ENCODE measurements at places on chromosomes 4 and X.

- no peaks in the 10 kb centered on the region for H3K27me3 ChIP-seq
- H3K36me3 ChIP-seq, result no peaks in the 10 kb centered on the region
- H3K27ac ChIP-seq, result no peak overlapping the region
- no peaks in the 10 kb centered on the region for H3K4me1 ChIP-seq
- DNase-seq, result no peak
- H3K4me3 ChIP-seq, result no peak overlapping the region
These were observed 16.5 kb upstream of the RHOH start for GRCh38 chr4:40180356-40180755.

DNA sequence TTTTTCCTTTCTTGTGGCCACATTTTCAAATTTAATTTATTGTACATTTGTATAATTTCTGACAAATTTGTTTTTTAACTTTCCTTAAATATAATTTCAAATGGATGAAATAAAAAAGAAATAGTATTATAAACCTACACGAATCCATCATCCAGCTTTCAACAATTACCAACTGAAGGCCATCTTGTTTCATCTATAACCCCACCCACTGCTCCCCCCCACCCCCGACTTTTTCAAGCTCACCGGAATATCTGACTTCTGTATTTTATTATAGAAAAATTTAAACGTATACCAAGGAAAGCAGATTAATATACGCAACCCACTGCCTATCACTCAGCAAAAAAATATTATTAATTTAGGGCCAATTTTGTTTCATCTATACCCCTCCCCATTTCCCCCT is 1.1 kb downstream of the MORF4L2 start:
- peak overlapping the region; percentile 60 for H3K4me3 ChIP-seq
- H3K4me1 ChIP-seq, result no peaks in the 10 kb centered on the region
- peaks cover 15% of the 10 kb centered on the region for H3K36me3 ChIP-seq
- DNase-seq, result no peak
- H3K27ac ChIP-seq, result no peak overlapping the region

DNA sequence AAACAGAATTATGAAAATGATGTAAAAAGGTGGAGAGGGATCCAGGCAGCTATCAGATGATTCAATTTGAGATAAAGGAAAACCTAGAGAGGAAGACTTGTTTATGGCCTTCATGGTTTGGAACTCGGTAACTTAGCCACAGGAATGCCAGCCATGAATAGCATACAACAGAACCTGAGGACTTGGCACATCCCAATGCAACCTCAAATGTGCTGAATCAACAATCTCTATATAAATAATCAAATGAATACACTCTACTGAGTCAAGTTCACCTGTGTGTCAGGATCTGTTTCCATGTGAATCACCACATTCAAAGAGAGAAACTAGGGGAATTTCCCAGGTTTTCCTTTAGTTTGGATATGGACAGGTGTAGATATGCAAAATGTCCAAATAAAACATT is 86.9 kb downstream of the MBNL3 start:
- H3K36me3 ChIP-seq, result no peaks in the 10 kb centered on the region
- DNase-seq, result no peak
- H3K27ac ChIP-seq, result no peak overlapping the region
- H3K4me1 ChIP-seq, result no peaks in the 10 kb centered on the region
- H3K4me3 ChIP-seq, result no peak overlapping the region

GRCh38 chr4:65089666-65090065 is 580.6 kb downstream of the EPHA5 start:
- no peak overlapping the region for H3K4me3 ChIP-seq
- DNase-seq, result no peak
- no peak overlapping the region for H3K27ac ChIP-seq
- no peaks in the 10 kb centered on the region for H3K4me1 ChIP-seq
- H3K36me3 ChIP-seq, result no peaks in the 10 kb centered on the region

DNA sequence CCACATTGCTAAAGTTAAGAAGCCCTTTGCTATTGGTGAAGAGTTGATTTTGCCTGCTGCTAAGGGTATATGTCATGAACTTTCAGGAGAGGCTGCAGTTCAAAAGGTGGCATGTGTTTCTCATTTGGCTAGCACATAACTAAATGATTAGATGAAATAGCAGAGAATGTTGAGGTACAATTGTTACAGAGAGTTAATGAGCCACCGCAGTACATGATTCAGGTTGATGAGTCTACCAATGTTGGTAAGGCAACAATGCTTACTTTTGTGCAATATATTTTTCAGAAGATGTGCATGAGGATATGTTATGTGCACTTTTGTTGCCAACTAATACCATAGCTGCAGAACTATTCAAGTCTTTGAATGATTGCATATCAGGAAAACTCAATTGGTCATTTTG is 21.1 kb upstream of the CXCL2 start:
- peaks cover 11% of the 10 kb centered on the region for H3K4me1 ChIP-seq
- no peak overlapping the region for H3K4me3 ChIP-seq
- H3K27ac ChIP-seq, result no peak overlapping the region
- no peaks in the 10 kb centered on the region for H3K27me3 ChIP-seq
- no peak for DNase-seq

GRCh38 chrX:130245441-130245840 is 23.3 kb downstream of the ZNF280C start:
- no peak for DNase-seq
- H3K36me3 ChIP-seq, result no peaks in the 10 kb centered on the region
- no peaks in the 10 kb centered on the region for H3K4me1 ChIP-seq

GRCh38 chrX:56763556-56764152 is 34.6 kb downstream of the NBDY start:
- peak; percentile 73 for DNase-seq
- H3K27ac ChIP-seq, result no peak overlapping the region
- no peak overlapping the region for H3K4me3 ChIP-seq

- H3K27me3 ChIP-seq, result no peaks in the 10 kb centered on the region
- no peak overlapping the region for H3K4me3 ChIP-seq
- no peaks in the 10 kb centered on the region for H3K4me1 ChIP-seq
- no peak for DNase-seq
- no peaks in the 10 kb centered on the region for H3K36me3 ChIP-seq
- H3K27ac ChIP-seq, result no peak overlapping the region
These were observed 27.5 kb upstream of the ABCG2 start for GRCh38 chr4:88185906-88186305.

- no peaks in the 10 kb centered on the region for H3K4me1 ChIP-seq
- no peak overlapping the region for H3K4me3 ChIP-seq
- no peaks in the 10 kb centered on the region for H3K36me3 ChIP-seq
- no peak overlapping the region for H3K27ac ChIP-seq
- no peaks in the 10 kb centered on the region for H3K27me3 ChIP-seq
- no peak for DNase-seq
These were observed 632.6 kb upstream of the INTU start for GRCh38 chr4:127000110-127000509.

DNA sequence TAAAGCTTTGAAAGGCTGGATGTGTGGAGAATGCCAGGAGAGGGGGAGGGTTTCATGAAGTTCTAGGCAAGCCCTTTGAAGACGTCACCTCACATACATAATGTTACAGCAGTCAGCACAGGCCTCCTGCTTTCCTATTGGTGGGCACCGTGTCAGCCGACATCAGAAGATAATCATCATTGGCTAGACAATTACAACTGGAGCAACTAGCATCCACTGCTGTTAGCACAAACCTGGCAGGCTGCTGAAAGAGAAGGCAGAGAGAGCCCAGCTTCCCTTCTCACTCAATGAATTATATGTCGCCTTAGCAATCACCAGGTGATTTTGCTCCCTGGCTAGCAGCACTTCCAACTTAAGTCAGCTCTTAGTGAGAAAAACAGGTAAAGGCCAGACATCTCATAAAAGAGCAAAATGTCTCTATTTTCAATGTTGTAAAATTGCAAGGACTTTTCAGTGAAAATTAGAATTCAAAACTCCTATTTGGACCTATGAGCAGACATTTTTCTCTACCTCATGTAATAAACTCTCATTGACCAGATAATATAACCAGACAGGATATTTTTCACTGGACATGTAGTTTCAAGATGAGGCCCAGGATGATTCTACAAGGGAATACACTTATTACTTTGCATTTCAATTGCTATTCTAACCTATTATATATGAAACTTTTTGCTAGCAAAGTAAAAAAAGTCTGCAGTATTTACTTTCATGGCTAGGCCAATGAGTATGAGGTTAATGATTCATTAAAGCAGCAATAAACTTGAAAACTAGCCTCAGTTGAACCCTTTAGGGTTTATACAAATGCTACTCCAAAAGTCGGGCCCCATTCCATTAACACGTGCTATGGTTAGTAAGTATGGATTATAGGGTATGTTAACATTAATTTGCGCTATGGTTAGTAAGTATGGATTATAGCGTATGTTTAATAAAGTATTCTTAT is 4.3 kb downstream of the ELOVL6 start:
- no peak overlapping the region for H3K4me3 ChIP-seq
- H3K4me1 ChIP-seq, result peaks cover 7% of the 10 kb centered on the region
- DNase-seq, result peak; percentile 90
- H3K27ac ChIP-seq, result no peak overlapping the region
- no peaks in the 10 kb centered on the region for H3K36me3 ChIP-seq
- H3K27me3 ChIP-seq, result no peaks in the 10 kb centered on the region

DNA sequence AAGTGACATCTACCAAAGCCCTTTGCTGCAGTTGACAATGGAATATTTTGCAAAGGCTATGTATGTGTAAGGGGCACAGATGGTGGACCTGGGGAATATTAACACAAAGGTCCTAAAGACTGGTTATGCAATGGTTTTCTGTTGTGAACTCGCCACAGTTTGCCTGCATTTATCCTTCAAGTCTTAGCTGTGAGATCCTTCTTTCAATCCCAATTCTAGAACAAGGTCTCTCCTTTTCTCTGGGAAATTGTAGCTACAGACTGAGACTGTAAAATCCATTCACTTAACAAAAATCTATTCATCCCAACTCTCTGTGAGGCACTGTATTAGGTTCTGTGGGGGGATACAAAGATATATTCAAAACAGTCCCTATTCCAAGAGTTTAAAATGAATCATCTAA is 250.4 kb downstream of the GPM6A start:
- no peaks in the 10 kb centered on the region for H3K27me3 ChIP-seq
- H3K4me3 ChIP-seq, result no peak overlapping the region
- no peak for DNase-seq
- no peak overlapping the region for H3K27ac ChIP-seq
- no peaks in the 10 kb centered on the region for H3K4me1 ChIP-seq

DNA sequence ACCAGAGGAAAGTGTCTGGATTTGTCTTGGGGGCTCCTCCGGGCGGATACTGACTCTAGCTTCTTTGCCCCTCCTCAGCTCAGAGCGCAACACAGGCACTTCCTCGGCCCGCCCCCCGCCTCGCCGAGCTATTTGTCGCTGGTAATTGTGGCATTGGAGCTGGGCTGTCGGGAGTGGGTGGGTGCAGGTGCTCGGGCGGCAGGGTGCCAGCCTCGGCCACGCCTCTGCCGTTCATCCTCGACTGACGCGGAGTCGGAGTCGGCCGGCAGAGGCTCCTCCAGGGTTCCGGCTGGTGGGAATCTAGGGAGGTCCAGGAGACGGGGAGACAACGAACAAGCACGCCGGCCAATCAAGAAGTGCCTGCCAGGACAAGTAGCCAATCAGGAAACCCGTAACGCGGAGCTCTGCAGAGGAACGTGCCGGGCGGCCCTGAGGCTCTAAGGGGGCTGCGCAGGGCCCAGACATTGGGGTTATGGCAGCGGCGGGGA is 3.9 kb upstream of the SYN1 start:
- H3K27me3 ChIP-seq, result peaks cover 3% of the 10 kb centered on the region
- H3K27ac ChIP-seq, result no peak overlapping the region
- H3K4me1 ChIP-seq, result no peaks in the 10 kb centered on the region
- no peaks in the 10 kb centered on the region for H3K36me3 ChIP-seq

DNA sequence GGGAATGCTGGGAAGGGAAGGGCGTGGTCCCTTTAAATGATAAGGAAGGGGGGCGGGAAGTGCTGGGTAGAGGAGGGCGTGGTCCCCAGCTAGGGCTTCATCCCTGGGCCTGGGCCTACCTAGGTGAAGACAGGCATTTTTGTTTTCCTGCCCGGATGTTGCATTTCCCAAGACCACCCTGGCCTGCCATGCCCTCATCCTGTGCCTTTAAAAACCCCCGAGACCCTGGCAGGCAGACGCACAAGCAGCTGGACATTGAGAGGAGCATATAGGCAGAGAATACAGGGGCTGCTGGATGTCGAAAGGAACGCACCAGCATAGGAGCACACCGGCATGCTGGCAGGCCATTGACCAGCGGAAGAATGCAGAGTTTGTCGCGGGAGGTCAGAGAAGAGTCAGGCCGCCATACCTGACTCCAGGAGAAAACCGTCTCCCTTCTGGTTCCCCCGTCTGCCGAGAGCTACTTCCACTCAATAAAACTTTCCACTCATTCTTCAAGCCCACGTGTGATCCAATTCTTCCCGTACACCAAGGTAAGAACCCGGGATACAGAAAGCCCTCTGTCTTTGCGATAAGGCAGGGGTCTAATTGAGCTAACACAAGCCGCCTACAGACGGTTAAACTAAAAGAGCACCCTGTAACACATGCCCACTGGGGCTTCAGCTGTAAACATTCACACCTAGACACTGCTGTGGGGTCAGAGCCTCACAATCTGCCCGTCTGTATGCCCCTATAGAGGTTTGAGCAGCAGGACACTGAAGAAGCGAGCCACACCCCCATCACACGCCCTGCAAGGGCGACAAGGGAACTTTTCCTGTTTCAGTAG is 2.9 kb upstream of the AGA start:
- peaks cover 13% of the 10 kb centered on the region for H3K4me1 ChIP-seq
- no peaks in the 10 kb centered on the region for H3K36me3 ChIP-seq
- H3K27me3 ChIP-seq, result no peaks in the 10 kb centered on the region
- DNase-seq, result no peak

DNA sequence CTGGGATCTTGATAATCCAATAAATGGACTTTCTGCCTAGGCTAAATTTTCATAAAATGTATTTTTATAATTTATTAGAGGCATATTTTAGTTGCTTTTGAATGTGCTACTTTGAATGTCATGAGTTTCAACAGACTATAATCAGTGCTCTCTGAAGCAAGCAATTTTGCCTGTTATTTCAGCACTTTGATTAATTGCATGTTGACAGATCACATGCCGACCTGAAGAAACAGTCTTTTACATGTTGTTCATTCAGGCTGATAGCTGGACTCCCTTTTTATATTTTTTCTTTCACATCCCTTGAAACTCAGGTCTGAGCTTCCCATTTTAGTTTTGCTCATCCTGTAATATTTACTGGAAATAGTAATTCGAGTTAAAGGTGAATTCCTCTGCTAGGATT is 341.0 kb downstream of the NAP1L3 start:
- H3K36me3 ChIP-seq, result no peaks in the 10 kb centered on the region
- no peak overlapping the region for H3K27ac ChIP-seq
- no peak overlapping the region for H3K4me3 ChIP-seq

DNA sequence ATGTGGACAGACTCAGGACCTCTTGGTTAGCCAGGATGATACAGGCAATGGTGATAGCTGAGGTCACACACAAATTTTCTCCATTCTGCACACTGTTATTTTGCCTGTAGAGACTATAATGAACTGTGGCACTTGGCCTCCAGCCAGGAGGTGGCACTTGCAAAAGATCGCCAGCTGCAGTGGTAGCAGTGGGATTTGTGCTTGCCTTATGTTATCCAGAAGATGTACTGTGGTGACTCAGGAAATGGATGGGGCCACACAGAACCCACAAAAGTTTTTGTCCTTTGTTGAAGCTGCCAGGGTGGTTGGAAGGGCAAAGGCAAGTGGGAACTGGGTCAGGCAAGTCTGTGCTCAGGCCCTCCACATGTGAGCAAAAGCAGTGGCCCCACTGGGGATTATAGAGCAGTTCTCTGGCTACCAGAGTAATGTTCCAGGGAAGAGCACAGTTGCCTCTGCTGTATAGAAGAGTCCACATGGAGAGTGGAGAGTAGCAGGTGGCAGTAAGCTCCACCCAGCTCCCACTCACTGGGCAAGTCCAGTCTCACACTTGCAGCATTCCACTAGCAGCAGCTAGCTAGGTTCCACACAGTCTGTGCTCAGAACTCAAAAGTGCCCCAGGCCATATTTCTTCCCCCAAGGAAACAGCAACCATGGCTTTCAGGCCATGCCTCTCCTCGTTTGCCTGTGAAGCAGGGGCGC is 5.9 kb upstream of the C4orf17 start:
- no peak for DNase-seq
- H3K27ac ChIP-seq, result no peak overlapping the region
- no peaks in the 10 kb centered on the region for H3K27me3 ChIP-seq
- no peaks in the 10 kb centered on the region for H3K4me1 ChIP-seq
- no peaks in the 10 kb centered on the region for H3K36me3 ChIP-seq
